ENCODE measurements at places on chromosomes 1 and 21.

- DNase-seq = no peak
Observed at GRCh38 chr1:53278298-53278725, 40.0 kb upstream of the MAGOH start.

- DNase-seq = no peak
Observed at GRCh38 chr1:40432644-40433390, 17.5 kb upstream of the ZFP69B start.

DNA sequence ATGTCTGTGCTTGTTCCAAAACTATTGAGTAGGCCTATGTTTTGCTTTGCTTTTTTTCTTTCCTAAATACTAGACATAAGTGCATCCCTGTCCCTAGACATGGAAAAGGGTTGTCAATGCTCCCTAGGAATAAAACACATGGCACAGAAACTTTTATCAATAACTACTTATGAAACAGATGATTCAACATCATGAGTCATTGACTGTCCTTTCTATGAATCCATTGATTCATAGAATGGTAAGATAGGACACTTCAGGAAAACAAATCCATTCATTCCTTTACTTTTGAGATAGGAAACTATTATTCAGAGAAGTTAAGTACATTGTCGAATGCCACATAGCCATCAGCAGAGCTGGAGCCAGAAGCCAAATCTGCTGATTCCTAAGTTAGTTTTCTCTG, 147.5 kb downstream of the TSEN15 start:
- DNase-seq = no peak

DNA sequence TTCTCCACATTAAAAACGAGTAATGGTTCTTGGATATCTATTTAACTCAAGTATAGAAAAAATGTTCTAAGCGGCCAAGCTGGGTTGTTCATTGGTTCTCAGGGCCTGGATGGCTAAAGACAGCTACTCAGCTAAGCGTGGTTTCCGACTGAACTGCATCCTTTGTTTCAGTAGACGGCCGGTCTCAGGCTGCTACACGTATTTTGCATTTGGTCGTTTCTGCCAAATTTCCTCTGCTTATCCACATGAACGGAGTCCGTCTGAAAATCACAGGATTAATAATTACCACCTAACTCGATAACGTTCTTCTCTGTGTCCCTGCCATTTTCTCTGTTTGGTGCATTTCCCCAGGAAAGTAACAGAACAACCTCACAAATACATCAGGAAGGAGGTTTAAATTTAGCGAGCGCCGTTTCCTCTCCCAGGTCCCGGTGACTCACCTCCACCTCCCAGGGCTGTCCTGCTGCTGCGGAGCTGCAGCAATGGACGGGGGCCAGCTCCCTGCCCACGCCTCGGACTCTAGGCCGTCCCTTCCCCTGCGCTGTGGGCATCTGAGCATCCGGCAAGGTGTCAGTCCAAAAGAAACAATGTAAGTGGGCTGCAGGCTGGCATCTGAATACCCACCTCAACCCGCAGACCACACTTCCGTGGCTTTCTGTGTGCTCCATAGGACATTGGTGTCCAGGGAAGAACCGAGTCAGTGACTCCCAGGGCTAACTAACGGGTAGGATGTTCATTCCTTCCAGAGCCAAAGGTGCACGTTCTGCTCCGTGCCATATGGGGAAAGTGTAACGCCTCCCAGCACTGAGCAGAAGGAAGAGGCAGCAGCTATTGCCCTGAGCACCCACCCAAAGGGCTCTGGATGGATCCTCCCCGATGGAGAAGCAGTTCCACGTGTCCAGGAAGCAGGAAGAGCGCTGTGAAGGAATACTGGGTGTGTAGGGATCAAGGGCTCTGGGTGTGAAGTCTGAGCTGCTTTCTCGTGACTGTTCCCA, 4.1 kb upstream of the GABRD start:
- no peak for DNase-seq

- no peak for DNase-seq
Observed at GRCh38 chr1:20082772-20083171, 12.8 kb downstream of the PLA2G5 start.

- DNase-seq = no peak
Observed at GRCh38 chr1:6727535-6727934, 25.9 kb upstream of the DNAJC11 start.

DNA sequence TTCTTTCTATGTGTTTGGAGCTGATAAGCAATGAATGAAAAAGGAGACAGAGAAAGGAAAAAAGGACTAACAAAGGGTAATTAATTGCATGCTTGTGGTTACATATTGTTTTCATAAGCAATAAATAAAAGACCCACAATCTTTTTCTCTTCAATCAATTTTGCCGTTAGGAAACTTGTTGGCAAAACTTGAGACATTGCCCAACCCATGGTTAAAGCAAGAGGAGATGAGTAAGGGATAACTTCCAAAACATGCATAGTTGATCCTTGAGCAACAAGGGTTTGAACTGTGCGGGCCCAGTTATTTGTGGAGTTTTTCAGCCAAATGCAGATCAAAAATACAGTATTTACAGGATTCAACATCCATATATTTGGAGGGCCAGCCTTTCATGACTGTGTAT, 572.4 kb downstream of the AMY1C start:
- DNase-seq = no peak

GRCh38 chr1:206654828-206655227, 19.5 kb downstream of the DYRK3 start:
- no peak for DNase-seq

- no peak for DNase-seq
Observed at GRCh38 chr1:230807561-230808280, 60.5 kb downstream of the CAPN9 start.

DNA sequence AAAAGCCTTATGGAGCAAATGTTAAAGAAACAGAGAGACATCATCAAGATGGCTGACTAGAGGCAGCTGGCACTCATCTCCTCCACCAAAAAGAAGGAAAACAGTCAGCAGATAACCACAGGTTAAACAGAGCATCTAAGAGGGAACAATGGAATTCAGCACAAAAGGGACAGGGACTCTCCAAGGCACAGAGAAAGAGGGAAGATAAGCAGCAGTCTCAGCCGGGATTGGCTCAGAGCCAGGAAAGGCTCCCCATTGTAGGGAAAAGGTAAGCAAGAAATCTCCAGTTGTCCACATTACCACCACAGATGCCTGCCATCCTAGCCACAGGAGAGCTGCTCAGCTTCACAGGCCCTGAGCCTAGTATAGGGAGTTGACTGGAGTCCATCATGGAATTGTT, 605.5 kb downstream of the SMYD3 start:
- no peak for DNase-seq

GRCh38 chr1:22048351-22049192, 3.9 kb upstream of the CDC42 start:
- DNase-seq = peak; percentile 62

DNA sequence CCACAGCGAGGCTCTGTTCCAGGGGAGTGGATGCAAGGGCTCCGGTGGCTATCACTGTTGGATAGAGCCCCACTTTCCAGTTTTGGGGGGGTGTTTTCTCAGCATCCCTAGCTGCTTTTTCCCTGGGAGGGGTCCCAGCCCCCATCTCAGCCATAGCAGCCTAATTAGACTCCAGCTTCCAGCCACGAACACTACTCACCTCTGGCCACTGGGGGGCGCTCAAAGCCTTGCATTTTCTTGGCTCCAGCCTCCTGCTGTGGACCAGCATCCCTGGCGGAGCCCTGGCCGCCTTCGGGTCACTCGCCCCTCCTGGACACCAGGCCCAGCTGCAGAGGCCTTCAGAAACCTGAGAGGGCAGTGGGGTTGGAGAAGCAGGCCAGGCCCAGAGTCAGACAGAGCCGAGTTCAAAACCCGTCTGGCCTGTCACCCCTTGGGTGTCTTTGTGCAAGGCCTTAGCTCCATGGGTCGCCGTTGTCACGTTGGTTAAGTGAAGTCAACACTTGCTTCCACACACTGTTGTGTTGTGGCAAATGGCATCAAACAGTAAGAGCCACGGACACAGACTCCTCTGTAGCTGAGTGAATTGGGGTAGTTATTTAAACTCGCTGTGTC, 93.5 kb upstream of the ACTL8 start:
- DNase-seq = no peak

DNA sequence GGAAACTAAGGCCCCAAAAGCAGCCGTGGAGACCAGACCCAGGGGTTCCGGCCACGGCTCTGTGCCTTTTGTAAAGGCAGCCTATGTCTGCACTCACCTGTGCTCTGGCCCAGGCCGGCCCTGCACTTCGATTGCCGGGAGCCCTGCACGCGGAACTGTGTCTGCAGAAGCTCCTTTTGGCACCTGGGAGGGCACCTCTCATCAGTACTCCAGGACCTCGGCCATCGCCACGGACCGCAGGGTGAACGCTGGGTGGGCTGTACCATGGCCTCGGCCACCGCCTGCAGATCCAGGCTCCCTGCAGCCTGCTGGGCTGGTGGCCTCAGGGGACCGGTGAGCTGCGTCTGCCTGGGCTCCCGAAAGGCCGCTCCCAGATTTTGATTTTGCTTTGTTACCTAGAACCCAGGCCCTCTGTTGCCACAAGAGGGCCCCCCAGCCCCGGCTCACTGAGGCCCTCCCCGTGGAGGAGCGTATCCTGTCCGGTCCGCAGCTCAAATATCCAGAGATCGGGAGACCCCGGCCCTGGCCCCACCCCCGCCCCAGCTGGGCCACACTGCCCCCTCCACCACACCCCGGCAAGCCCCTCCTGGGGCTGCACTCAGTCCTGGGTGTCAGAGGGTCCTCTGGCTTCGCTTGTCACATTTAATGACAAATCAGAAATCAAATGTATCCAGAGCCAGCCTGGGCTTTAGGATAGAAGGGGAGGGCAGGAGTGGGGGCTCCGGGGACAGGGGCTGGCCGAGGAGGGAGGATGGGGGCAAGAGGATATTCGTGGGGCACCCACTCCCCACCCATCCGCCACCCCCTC, 60.2 kb upstream of the PDE9A start:
- peak; percentile 89 for DNase-seq

GRCh38 chr1:174344162-174344561, 103.6 kb upstream of the GPR52 start:
- no peak for DNase-seq

GRCh38 chr1:209215826-209216225, 367.7 kb upstream of the CAMK1G start:
- no peak for DNase-seq

GRCh38 chr1:24724345-24725208, 20.7 kb upstream of the CLIC4 start:
- no peak for DNase-seq

DNA sequence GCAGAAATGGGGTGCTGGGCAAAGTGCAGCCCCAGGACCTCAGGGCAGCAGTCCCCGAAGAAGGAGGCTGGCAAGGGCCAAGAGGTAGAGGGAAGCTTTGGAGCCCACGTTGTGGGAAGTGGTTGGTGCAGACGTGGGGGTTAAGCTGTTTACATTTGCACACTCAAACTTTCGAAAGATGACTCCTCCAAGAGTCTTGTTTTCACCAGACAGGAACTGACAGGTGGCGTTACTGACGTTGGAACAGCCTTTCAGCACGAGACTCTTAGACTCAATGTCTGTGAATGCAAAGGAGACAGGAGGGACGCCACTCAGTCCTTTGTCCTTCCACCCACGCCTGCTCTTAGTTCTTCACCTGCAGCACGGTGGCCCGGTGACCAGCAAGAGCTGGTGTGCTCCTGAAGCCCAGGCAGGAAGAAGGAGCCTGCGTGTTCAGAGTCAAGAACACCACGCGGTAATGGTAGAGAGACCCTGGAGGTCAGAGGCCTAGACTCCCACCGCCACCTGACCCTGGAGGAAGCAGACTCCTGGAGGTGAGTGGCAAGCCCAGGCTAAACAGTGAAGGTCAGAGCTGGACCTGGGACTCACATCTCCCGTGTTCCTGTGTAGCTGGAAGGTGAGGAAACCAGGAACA, 15.9 kb downstream of the LYPD8 start:
- no peak for DNase-seq

DNA sequence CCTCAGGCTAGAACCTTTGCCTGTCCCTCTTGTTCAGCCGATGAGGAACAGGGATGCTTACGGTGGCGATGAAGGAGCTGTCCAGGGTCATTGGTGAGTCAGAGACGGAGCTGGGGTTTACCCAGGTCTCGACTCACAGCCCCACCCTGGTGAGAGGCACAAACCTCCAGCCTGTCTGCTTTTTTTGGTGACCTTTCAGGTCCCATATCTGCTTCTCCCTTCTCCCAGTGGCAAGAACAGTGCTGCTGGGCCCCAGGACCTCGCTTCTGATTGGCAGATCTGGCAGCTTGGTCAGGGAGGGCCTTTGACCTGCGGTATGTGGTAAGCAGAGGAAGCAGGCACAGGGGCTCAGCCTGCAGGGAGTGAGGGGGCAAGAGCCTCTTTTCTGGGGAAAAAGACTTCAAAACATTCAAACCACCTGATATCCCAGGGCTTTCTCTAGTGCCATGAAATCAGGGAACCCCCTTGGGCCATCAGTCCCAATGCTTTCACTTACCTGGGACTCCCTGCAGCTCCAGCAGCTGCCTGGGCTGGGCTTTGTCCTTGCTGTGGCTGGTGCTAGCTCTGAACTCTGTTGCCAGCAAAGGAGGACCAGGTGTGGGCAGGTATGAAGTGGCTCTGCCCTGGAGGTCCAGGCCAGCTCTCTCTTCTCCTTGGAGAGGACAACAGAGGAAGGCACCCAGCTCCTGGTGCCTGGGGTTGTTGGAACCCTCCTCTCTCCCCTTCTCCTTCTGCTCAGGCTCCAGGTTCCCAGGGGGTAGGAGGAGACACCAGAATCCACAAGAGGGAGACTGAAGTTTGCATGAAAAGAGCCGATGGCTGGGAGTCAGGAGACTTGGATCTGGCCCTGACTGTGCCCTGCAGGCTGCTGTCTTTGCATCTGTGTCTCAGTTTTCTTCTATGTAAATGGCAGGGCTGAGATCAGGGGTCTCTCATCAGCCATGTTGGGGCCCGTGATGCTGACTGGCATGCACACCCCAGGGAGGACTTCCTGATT, 41.4 kb downstream of the TRIM62 start:
- DNase-seq = no peak

DNA sequence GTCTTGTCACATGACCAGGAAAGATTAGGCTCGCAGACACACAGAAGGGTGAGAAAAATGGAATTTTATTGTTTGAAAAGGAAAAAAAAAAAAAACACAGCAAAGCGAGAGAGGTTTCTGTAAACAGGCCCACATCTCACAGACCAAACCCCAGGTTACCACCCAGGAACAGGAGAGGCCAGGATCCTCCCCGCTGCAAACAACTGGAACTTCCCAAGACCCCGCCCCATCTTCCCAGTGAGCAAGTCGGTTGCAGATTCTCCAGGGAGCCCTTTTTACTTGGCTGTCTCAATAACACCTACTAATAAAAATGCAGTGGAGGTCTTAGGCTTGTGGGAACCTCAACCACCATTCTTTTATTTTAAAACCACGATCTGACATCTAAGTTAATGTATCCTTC, 84.7 kb upstream of the ETS2 start:
- DNase-seq = no peak

DNA sequence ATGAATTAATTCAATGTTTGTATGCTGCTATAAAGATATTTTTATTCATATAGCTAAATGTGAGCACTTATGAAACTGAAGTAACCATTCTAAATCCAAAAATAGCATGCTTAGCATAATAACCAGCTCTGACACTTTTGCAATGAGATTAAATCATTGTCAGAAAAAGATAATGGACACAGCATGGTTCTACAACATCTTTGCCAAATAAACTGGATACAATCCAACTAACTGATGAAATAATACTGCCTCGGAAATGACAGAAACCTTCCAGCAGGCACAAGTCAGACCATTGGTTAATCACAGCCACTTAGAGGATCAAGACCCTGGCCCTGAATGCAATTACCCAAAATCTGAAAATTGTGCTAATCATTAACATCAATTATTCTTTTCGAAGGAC, 592.7 kb upstream of the ADGRL4 start:
- DNase-seq = no peak

Data from mesenteric fat pad (tissue), 1 donor.